Right renal pelvis (tissue), 4 donors: ENCODE measurements at places on chromosomes 5 and 9.
A peak's percentile ranks its signal among the peaks of the same experiment; 100 is the strongest.

DNA sequence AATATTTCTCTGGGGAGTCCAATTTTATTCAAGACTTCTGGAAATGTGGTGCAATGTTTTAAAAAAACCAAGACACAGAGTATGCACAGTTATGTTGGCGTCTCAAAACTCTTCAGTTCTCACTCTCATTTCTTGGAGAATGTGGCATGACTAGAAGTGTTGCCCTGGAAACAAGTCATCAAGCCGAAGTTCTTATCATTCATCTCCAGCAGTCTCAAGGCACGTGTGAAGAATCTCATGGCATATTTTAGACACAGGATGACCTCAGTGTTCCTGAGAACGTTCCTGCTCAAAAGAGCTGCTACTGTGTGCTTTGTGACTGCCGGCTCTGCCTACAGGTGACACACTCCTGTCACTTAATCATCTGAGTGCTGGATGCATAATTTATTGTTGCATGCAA is 147.4 kb upstream of the IRX4 start:
- DNase-seq: no peak

DNA sequence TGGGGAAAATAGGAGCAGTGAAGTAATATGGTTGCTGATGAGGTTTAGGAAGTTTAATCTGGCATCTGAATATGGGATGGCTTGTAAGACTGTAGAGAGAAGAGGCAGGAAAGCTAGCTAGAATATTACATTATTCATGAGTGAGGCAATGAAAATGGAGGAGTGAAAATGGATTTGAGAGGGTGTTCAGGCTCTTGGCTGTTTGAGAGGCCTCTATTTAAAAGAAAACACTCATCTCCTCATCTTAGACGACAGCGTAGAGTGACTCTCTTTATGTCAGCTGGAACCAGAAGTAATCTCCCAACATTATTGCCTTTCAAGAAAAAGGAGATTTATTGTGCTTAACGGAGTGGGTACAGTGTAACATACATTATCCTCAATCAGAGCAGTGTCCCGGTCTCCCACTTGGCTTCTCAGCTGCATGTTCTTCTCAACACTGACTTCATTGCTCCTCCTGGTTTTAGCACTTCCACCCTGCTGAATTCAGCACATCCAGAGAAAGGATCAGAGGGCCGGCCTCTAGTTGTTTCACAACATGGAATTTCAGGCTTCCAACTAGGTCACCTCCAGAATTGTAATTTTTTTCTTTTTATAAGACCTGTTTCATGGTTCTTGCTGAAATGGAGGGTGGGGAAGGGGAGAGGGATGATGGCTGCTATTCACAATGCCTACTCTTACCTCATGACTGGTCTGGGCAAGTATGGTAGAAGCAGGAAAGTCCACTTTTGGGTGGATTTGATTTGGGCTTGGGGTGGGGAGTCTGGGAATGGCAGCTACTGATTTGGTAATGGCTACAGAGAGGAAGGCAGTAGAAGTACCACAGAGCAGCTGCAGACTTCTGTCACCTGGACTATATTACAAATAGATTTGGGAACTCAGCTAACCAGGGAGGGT is 52.9 kb upstream of the KIAA1958 start:
- DNase-seq: no peak

DNA sequence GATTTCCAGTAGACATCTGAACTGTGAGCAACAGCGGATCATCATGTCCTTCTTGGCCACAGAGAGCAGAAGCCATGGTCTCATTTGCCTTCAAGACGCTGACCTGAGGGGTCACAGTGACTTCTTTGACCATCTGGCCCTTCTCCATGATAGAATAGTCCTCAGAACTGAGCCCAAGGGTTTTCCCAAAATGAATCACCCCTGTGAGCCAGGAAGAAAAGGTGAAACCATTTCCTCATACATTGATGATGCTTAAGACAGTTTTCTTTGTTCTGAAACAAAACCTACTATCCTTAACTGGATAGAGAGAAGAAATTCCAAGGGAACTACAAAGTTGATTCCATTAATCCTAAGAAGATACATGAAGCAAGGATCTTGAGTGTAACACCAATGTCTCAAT is 503.9 kb downstream of the CTNND2 start:
- no peak for DNase-seq

DNA sequence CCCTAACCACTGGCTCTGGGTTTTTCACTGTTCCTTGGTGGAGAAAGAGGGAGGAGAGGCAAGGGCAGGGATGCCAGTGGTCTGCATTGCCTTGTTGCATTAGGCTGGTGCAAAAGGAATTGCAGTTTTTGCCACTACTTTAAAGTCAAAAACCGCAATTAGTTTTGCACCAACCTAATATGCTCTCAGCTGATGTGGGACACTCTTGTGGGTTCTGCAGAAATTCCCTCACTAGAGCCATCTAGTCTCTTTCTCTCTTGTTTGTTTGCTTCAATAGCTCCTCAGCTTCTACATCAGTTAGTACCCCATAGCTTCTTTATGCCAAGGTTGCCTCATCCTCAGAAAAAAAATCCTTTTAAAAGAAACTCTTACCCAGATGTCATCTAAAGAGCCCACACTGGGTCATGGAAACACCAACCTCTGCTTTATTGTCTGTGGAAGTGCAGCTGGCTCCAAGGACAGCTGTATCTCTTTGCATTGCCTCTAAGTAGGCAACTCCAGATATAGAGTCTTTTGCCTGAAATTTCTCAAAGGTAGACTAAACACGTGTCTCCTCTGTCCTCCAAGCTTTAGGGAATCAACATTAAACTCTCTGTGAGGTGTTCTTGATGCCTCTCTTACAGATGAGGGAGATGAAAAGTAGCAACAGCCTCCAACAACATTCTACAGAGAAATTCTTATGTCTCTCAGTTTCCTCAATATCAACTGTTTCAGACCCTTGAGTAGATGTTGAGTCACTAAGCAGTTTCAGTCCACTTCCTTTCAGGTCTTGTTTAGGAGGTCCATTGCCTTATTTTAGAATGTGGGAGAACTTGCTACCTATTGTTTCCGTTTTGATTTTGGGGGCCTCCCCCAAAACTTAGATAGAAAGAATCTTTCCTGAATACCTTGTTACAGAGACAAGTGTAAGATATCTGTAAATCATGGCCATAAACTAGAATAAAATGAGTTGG is 84.9 kb upstream of the MEF2C start:
- DNase-seq: no peak

GRCh38 chr9:110919609-110920008 is 118.7 kb downstream of the LPAR1 start:
- DNase-seq: no peak

DNA sequence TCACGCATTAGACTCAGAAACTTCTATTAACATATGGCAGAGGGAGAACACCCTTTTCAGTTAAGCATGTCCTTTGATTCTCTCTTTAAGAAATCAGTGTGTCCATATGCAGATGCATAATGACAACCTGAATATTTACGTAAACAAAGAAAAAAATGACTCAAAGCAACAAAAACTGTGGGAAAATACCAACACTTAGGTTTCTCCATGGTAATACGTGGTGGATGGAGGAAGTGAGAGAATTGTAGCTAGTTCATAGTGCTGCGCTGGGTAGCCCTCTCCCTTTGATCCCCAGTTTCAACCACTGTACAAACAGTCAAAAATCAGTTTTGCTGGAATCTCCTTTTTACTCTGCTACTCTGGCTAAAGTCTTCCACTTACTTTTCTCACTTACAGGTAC is 2.0 kb upstream of the MAP3K1 start:
- no peak for DNase-seq

- DNase-seq: no peak
These were observed 132.9 kb upstream of the NR3C1 start for GRCh38 chr5:143536364-143536763.

DNA sequence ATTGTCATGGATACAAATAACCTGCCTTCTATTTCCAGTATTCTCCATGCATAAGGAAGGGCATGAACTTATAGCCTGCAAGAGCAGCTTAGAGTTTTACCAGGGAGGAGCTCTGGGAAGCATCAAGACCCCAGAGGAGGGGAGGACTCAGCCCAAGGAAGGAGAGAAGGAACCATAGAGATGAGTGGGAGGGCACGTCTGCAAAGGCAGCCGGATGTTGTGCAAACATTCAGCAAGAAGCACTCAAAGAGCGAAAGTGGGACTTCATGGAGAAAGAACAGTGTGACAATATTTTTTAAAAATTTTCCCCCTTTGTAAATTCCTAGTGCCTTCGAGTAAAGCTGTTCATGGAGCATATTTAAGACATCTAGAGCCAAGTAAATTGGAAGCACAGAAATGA is 270.1 kb upstream of the PTGER4 start:
- DNase-seq: no peak

GRCh38 chr5:153809166-153809565 is 229.5 kb downstream of the FAM114A2 start:
- no peak for DNase-seq

DNA sequence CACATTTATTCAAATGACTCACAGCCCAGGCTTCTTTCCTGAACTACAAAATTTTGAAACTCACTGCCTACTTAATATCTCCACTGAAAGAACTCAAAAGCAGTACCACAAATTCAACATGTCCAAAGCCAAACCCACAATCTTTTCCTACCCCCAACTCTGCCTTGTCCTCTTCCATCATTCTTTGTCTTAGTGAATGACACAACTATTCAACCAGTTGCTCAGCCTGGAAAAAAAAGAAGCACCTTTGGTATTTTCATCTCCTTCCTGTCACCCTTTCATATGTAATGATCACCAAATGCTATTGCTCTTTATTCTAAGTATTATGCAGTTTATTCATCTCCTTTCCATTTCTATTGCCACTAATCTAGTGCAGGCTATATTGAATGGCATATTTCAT is 216.3 kb downstream of the TMEM232 start:
- no peak for DNase-seq

- no peak for DNase-seq
These were observed 626.4 kb upstream of the NUDT12 start for GRCh38 chr5:104189031-104189430.

DNA sequence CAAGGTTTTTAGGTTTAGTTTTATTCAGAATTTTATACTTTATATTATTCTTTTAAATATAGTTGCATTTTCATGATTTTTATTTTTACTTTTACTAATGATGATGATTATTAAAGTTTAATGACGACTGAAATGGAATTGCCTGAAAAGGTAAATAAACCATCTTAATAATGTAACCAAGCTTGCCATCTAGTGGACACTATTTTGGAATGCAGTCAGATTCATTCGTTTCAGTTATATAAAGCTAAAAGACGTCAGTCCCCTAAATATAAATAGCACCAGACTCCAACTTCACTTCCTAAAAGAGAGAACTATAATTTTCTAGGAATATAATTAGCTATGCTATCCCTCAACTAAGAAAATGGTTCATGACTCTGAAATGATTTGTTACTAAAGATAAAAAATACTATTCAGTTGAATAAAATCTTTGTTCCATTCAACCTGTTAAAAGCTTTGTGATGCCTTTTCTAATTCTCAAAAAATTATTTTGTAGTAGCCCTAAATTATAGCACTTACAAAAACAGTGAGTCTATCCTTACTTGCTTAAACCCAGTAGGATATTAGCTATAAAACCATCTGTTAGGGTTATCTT is 19.9 kb downstream of the ABITRAM start:
- no peak for DNase-seq

- no peak for DNase-seq
These were observed 223.4 kb upstream of the PRR16 start for GRCh38 chr5:120240706-120241105.

DNA sequence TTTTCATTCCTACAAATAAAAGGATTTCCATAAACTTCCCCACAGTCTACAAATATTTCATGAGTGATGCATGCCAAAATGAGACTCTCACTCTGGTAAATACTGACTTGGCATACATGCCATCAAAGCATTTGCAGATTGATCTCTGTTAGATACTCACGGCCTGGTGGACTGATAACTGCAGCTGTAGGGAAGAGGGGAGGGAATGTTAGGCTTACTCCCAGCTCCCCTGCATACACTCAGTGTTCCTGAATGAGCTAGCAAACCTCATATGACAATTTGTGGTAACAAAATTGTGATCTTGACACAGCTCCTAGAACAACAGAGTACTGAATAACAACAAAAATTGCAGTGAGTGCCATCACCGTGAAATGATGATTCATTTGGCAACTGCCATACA is 435.3 kb downstream of the NR2F1-AS1 start:
- no peak for DNase-seq

DNA sequence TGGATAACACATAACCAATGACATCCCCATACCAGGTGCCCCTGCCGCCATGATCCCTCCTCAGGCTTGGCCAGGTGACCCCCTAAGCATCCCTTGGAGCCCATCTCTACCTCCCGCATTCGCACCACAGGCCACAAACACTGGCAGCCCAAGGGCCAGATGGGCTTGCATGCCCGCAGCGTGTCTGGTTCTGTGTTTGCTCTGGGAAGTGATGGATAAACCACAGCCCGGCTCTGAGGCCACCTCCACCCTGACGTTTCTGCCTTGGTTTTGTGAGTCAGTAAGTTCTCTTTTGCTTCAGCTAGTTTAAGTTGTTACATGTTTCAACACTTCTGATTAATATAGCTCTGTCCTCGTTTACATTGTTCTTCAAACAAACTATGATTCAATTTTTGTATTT is 172.4 kb upstream of the PHYKPL start:
- no peak for DNase-seq

DNA sequence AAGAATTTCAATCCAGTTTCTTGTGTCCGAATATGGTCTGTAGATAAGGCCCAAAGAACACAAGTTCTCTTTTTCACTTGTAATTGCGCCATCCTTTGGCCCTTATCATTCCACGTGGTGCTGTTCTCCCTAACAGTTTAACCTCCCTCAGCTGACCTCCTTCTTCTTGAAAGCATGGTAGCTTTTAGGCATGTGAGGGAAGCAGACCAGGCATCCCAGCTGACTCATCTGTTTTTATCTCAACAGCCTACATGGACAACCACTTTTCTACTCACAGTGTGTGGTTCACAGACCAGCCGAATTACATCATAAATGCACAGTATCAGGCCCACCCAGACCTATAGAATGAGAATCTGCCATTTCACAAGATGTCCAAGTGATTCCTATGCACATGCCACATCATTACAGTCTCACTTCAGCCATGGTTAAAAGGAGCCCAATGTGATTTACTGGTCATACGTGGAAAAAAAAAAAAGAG is 26.9 kb upstream of the PLIN2 start:
- DNase-seq: no peak

GRCh38 chr5:31770998-31771397 is 132.1 kb downstream of the PDZD2 start:
- DNase-seq: no peak

- no peak for DNase-seq
These were observed 3.5 kb upstream of the EXOSC3 start for GRCh38 chr9:37788332-37788731.

- peak; percentile 14 for DNase-seq
These were observed 106.7 kb downstream of the SMIM15 start for GRCh38 chr5:61055434-61056006.
